GOT3 (cell line): ENCODE measurements at places on chromosomes 12 and 14.

DNA sequence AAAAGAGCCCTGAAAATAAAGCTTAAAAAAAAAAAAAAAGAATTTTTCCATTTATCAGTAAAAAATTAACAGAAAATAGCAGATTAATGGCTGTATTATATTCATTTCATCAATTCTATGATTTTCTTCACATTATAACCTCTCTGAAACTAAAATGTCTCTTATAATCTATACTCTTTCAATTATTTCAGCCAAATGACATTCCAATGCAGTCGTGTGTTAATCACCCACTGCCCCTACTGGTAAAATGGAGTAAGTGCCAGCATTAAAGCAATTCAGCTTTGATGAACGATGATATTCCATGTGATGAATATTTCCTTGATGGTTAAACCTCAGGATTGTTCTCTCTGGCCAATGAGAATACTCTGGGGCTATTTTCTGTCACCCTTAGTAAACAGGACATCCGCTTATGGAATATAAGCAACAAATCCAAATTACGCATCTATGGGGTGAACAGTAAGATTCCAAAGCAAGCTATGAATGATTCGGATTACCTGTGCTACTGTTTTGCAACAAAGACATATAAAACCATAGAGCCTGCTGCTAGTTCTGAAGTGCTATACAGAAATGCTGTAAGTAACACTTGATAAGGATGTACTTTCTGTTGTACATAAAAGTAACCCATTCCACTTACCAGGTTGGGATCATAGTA is 20.3 kb upstream of the SYCP3 start:
- DNase-seq, result no peak

GRCh38 chr12:40614923-40615322 is 77.3 kb upstream of the CNTN1 start:
- DNase-seq, result no peak

- DNase-seq, result no peak
Measured at GRCh38 chr12:113231235-113232088, 10.2 kb downstream of the TPCN1 start.

- DNase-seq, result no peak
Measured at GRCh38 chr12:66047411-66048021, 83.0 kb downstream of the LLPH start.

DNA sequence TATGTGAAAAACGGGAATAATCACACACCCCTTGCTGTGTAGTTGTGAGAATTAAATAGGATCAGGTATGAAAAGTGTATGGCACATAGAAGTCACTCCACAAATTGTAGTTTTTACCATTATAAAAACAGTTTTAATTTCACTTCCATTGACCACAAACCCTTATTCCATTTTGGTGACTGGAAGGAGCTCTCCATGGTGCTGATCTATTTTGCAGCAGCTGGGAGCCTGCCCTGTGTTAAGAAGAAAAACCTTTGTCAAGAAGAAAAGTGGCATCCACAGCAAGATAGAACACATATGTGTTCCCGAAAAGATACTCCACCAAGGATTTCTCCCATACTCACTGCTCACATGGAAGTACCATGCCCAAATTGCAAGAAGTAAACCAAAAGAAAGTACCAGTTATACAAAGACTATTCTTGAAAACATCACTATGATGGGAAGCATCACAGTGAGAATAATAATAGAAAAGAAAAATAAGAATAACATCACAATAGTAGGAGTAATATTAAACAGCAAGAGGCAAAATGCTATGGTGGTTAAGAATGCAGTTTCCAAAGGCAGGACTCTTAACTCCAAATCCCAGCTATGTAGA is 58.7 kb downstream of the TUNAR start:
- no peak for DNase-seq

GRCh38 chr14:72557671-72558070 is 336.2 kb downstream of the DPF3 start:
- no peak for DNase-seq

DNA sequence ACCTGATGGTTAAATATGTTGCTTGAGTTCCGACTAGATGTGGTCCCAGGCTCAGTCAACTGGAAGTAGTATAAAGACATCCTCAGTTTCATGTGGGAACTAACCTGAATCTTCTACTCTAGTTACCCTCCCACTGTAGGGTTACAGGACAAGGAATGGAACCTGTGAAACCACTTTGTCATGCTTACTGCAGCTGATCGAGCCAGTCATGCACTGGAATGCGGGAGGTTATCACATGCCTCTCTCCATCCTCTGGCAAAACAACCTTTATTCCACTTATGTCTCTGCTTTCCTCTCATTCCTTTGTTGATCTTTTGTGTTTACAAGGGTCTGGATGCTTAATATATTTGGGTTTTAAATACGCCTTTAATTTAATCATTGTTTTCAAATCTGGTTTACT is 111.9 kb upstream of the DDHD1 start:
- no peak for DNase-seq

- DNase-seq, result no peak
Measured at GRCh38 chr14:54329082-54329695, 67.6 kb upstream of the CDKN3 start.

DNA sequence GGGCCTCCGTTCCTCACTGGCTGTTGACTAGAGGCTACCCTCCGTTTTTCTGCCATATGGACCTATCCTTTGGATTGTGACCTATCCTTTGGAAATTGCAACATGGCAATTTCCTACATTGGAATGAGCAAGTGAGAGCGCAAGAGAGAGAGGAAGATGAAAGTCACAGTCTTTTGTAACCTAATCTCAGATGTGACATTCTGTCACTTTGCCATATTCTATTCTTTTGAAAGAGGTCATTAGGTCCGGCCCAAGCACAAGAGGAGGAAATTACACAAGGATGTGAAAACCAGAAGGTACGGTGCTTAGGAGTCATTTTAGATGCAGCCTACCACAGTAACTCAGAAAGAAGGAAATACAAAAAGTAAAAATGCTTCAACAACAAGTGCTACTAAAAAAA is 47.3 kb upstream of the SRP54 start:
- DNase-seq, result no peak

- no peak for DNase-seq
Measured at GRCh38 chr12:4064008-4064407, 190.8 kb upstream of the PARP11 start.

DNA sequence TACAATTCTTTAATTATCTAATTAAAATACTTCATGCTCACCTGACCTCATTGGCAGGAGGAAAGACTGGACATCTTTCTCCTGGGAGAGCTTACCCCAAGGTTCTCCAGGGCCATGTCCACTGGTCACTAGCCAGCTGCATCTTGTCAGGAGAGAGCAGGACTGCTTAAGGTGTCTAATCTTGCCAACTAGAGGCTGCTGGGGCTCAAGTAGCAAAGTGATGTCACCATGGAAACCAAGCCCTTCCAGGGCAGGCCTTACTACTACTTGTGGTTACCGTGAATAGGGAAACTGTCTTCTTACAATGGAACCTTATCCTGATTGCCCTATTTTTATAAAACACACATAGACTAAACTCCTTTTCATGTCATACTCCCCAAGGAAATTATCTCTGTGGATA is 376.4 kb downstream of the SNAPC1 start:
- no peak for DNase-seq

- no peak for DNase-seq
Measured at GRCh38 chr12:117830471-117830870, 138.3 kb downstream of the KSR2 start.

- no peak for DNase-seq
Measured at GRCh38 chr12:9721394-9722092, 11.4 kb downstream of the CLECL1 start.

GRCh38 chr12:82055391-82055790 is 296.2 kb upstream of the PPFIA2 start:
- DNase-seq, result no peak

DNA sequence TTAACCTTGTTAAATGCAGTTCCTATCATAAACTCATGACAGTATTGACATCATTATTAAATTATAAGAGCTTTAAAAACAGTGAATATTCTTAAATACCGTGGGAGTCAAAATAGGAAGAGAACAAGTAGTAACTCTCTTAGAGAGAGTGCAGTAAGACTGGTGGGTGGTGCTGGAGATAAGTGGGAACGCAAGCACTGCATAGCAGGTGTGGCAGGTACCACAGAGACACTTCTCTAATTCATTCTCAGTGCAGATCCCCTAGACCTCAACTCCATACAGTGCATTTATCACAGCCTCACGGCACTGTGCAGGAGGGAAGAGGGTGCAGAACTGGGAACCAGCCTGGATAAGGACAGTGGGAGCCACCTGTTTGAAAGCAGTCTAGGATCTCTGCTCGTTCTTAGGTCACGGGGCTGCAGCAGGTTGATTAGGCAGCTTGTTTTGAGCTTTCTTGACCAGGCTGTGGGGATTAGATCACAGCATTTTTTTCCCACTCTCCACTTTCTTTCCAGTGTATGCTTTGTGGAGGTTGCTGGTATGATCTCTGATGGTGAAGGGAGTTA is 165.6 kb downstream of the PRKCH start:
- no peak for DNase-seq

DNA sequence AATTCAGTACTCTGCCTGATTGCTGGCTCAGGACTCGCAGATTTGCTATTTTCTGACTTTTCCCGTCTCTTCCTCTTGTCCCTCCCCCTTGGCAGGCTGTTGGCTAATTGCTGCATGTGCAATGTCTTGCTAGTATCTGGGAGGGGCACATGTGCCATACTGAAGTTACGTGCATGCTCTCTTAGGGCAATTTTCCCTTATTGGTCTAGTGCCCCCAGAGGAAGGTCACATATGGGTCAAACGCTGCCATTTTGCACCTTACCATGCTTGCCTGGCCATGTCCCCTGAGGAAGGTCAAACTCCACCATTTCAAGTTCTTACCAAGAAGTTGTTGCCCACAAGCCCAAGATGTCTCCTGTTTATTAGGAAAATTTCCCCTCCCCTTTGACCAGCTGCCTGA is 13.9 kb upstream of the ERC1 start:
- no peak for DNase-seq

DNA sequence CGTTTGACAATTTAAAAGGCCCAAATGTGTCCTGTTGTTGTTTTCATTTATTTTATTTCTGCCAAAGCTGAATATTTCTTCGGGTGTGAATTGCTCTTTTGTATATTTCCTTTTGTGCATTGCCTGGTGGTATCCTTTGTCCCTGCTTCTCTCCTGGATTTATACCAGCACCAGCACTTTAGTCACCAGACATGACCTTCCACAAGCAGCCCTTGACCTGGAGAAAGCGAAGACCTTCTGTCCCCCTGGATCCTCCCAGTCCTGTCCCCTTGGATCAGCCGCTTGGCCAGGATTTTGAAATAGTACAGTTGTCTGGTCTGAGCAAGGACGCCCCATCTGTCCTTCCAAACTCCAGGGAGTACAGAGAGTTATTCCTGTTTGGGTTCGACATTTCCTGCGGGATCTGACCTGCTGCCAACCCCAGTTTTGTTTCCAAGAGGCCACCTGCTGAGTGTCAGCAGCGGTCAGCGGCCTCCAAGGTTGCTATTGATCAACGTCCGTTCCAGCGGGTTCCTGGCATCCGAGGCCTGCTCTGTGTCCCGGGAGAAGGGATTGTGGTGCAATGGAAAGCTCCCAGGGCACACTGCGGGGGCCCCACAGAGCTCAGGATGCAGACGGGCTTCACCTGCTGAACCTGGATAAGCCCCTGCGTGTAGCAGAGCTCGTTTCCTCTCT is 45.1 kb upstream of the CHGA start:
- no peak for DNase-seq

DNA sequence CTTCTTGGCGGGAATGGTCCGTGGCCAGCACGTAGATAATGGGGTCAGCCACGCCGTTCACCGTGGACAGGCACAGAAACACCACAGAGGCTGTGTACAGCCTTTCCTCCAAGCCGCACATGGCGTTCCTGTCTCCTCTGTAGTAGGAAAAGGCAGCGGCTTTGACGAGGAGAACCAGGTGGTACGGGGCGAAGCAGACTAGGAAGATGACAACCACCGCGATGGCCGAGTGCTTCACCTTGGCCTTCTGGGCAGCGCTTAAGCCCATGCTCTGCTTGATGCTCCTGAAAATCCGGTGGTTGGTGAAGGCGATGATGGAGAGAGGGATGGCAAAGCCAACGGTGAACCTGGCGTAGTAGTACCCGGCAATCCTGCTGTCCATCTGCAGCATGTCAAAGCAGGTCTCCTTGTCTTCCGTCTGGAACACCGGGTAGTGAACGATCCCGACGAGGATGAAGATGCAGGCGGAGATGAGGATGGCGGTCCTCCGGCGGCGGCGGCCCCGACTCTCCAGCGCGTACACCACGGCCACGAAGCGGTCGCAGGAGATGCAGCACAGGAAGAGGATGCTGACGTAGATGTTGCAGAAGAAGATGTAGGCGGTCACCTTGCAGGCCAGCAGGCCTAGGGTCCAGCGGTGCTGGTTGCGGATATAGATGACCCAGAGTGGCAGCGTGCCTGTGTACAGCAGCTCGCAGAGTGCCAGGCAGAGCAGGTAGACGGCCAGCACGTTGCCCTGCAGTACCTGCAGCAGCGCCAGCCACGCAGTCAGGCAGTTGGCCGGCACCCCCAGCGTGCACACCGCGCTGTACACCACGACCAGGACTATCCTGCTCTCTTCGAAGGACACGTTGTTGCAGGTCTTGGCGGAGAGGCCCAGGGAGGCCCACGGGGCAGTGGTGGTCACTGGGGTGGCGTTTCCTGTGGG is 13.8 kb downstream of the GPR132 start:
- no peak for DNase-seq

DNA sequence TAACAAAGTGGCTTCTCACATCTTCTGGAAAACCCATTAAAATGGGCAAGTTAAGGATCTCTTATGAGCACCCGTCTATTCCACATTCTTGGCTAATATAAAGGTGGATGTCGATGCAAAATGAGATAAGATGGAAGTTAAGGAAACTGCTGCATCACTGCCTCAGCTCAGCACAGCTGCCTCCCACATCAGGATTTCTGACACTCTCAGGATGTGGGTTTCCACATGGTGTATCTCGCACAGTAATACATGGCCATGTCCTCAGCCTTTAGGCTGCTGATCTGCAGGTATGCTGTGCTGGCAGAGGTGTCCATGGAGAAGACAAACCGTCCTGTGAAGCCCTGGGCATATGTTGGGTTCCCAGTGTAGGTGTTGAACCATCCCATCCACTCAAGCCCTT is 1348.0 kb downstream of the TMEM121 start:
- no peak for DNase-seq

GRCh38 chr12:998020-998874 is 7.2 kb downstream of the ERC1 start:
- DNase-seq, result no peak

- DNase-seq, result no peak
Measured at GRCh38 chr12:42574851-42575266, 14.7 kb downstream of the PRICKLE1 start.

DNA sequence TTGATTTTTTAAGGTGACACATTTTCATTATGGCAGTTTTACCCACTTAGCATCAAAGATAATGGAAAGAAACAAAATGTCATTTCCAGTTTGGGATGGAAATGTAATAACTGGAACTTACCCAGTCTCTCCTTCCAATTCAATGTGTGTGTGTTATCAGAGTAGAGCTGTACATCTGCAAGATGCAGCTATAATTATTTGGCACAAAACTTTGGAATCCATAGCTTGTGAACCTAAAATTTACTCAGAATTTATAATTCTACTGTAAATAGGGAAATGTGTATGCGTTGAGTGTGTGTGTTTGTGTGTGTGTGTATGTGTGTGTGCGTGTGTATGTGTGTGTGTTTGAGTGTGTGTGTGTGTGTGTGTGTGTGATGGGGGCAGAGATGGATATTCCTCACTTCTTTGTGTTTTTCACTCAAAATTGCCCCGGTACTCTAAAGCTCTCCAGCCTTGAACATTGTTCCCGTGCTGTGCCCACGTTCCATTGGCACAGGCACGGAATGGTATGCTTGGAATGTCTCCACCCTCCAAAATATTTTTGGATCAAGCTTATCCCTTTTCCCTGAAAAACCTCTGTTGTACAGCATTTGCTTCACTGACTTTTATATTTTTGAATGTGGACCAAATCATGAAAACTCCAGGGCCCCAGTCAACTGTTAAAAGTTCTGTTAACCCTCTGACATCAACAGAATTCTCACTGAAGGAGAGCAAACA is 150.2 kb upstream of the BMP4 start:
- no peak for DNase-seq
